ENCODE measurements at places on chromosomes 1 and 21.

GRCh38 chr1:230299191-230300006 is 126.7 kb downstream of the PGBD5 start:
- DNase-seq, result no peak

DNA sequence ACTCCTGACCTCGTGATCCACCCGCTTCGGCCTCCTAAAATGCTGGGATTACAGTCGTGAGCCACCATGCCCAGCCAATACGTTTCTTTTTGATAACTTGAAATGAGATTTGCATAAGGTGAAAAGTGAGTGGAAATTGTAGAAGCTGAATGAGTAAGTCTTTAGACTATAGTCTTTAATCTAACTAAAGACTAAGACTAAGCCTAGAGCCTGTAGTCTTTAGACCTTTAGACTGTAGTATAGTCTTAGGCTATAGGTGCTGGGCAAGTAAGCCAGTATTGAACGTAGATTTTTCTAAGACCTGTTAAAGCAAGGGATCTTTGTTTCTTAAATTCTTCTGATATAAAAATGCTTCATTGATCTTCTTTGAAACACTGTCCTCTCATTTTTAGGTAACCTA is 12.1 kb downstream of the PPP2R5A start:
- DNase-seq, result no peak

DNA sequence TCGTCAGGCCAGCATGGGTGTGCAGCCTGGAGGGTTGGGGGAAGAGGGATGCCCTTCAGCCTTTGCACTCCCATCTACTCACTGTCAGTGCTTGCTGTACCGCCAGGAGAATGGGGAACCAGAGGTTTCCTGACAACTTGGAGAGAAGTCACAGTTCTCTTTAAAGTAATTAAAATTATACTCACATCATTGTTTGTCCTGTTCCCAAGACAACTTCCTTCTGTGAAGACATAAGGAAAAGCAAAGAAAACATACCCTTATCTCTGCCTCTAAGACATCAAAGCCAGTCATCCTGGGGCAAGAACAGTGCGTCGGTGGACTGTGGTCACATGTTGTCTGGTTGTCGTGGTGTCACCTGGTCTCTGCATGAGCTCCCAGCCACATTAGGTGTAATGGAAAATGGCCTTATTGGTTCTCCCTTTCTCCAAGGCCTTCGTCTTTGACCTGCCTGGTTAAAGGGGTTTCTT is 17.6 kb downstream of the TRAF5 start:
- DNase-seq, result no peak

- DNase-seq, result no peak
These were observed 219 bp downstream of the CELF3 start for GRCh38 chr1:151716405-151716762.

- no peak for DNase-seq
These were observed 14.9 kb downstream of the TRMT13 start for GRCh38 chr1:100147875-100148274.

- DNase-seq, result no peak
These were observed 210.1 kb downstream of the FGGY start for GRCh38 chr1:59506952-59507351.

DNA sequence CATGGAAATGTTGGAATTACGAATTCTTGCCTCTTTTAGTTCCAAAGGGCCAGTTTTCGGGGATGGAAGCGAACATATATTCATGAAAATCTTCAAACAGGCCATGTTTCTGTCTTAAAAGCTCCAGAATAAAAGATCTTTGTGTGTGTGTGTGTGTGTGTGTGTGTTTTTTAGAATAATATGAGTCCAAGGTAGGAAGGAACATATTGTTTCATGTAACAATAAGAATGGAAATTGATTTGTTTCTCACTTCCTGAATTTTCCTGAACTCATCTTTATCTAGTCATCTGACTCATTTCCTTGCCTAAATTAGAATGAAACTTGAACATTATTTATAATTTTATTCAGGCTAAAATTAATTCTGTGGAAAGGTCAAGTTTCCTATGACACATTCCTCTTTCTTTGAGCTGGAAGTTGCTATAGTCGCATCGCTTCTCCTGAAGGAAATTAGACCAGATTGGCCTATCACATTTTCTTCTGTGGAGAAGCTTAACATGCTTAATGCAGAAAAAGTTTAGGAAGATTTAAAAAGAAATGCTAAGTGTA is 805.1 kb upstream of the ADAMTS5 start:
- no peak for DNase-seq

DNA sequence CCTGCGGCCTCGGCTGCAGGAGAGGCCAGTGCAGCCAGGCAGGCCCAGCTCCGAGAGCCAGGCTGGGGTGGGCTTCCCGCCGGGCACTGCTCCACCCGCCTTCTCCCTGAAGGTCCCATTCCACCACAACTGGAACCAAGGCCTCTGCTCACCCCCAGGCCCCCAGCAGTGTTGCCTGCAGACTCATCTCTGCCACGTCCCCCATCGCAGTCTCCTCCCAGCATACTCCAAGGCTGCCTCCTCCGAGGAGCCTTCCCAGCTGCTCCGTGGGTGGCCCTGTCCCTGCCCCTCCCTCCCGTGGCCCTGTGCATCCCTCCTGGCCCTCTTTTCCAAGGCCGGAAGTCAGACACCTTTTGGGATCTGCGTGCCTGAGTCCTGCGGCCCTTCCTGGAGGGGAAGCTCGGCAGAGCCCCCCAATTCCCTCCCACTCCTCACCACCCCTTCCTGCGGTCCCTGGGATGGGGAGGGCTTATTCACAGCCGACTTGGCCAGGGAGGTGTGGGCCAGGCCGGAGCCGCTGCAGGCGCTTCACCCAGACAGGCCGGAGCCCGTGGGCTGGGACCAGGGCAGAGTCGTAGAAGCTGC is 47.6 kb downstream of the SLX9 start:
- DNase-seq, result no peak

DNA sequence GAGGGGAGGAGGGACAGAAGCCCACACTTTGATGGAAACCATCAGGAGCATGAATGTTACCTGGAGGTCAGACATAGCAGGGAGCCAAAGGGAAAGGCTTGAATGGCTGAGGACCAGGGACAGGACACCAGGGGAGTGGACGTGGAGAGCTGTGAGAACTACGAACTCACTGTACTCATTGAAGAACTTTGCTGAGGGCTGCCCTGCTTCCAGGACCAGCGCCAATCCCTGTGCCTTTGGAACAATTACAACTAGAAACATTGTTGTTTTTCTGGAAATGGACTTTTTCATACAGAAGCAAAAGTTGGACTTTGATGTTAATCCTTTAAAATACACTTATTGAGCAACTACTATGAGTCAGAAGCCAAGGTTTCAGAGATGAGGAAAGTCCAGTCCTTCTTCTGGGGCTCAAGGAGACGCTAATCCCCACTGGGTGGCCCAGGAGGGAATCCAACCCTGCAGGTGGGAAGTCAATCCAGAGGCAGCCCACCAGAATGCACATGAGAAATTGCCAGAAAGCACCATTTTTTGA is 12.9 kb downstream of the TSPAN2 start:
- no peak for DNase-seq
